ENCODE measurements at places on chromosomes 16 and 17.

DNA sequence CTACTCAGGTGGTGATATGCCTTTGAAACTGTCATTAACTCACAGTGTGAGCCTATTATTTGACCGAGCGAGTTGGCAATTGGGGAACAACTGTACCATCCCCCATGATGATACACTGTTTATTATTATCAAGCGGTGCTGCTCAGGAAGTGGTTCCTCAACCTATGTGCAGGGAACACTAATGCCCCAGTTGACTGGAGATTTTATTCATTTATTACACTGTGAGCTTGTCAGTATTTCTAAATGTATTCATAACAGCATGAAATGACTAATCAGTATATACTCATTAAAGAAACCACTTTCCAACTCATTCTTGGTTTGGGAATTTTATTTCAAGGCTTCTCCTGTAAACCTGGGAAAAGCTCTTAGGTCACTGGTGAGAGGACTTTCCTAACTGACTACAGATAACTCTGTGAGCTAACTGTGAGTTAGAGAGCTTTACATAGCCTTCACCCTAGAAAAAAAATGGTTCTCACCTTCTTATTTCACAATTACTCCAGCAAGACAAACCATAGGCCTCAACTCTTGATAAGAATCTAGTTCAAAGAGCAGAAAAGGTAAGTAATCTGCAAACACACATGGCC lies 42.4 kb downstream of the NXPH3 start:
- no peak for DNase-seq

DNA sequence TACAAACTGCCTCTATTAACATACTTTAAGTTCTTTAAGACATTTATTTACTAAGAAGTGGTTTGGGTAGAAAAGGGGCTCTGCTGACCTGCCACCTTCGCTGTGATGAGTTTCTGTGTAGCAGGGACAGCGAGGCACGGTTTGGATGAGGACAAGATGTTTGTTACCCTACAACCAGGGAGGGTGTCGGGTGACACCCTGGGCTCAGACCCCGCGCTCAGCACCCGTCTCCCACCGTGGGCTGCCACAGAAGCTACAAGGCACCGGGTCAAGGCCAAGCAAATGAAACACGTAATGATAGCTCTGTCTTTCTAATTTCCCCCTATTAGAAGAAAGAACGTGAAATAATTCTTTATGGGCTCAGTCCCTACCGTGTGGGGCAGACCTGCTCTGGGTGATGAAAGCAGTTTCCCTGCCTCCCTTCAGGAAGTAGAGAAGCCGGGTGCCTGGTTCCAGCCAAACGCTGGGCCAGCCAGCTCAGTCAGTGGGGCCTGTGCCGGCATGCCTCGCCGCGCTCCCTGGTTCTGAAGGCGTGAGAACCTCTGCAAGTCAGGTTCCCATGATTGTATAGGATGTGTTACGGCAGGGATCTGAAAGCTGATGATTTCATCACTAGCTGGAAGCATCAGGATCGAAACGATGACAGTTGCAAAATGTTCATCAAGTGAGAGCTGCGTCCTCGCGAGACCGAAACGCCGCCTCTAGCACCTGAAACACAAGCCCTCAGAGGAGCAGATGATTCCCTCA lies 3.9 kb downstream of the ZNF750 start:
- DNase-seq: no peak

DNA sequence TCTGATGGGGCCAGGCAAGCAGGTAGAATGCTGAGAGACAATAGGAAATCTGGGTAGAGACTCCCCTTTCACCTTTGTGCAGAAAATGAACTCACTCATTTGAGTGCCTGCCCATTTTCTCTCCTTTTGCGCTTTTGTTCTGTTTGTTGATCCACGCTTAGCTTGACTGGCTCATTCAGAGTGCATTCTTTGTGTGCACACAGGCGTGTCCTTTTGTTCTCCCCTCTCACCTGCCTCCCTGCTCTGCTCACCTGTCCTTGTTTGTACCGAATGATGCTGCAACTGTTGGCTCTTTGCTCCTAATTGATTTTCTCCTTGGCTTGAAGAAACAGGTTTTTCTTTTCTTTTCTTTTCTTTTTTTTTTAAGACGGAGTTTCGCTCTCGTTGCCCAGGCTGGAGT lies 15.8 kb downstream of the PGS1 start:
- DNase-seq: no peak

DNA sequence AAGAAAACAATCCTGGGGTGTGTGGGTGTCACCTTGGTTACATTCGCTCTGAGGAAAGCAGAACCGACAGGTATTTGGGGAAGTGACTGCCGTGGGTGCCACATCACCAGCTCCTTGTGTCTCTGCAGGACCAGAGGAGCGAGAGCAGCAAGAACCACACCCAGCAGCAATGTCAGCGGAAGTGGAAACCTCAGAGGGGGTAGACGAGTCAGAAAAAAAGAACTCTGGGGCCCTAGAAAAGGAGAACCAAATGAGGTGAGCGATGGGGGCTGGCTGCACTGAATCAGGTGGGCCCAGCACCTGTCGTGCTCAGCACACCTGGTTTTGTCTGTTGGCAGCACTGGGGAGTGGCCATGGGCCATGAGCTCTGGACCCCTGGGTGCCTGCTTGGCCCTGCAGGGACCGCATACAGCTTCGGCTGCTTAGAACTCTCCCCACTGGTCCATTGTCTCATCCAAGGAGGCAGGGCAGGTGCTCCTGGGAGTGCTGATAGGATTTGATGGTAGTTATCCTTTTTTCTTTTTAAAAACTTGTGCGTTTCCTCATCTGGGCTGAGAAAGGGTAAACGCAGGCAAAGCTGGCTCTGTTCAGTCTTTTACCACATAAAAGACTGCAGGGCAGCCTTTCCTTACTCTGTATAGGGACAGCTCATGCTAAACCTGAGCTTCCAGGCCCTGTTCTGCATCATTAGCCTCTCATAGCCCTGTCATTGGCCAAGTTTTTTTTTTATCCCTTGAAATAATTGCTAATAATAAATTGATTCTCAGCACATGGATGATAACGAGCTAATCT lies 29.4 kb downstream of the HMOX2 start:
- DNase-seq: peak; percentile 88

DNA sequence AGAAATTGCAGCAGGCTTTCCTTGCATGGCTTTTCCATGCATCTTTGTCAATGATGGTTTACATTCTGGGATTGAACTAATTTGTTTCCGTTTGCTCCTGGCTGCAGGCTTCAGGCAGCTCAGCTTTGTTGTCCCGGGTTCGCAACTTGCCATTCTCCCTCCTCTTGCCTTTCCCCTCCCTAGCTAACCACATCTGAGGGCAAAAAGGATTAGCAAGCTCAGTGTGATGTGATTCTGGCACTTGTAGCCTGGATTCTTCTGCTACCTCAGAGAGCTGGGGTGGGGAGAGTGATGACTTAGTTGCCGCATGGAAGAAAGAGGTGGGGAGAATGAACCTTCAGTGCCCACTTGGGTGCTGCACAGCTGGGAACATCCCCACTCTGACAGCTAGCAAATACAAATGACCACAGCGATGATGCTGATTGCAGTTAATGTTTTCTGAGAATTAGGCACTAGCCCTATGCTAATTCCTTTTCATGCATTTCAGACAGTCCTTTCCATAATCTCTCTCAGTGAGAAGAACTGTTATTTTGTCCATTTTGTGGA lies 120.2 kb upstream of the SALL1 start:
- no peak for DNase-seq

- DNase-seq: no peak
Measured at GRCh38 chr17:59464246-59464645, 101.2 kb upstream of the DHX40 start.

- DNase-seq: no peak
Measured at GRCh38 chr17:33895491-33895890, 359.6 kb upstream of the CCL2 start.

DNA sequence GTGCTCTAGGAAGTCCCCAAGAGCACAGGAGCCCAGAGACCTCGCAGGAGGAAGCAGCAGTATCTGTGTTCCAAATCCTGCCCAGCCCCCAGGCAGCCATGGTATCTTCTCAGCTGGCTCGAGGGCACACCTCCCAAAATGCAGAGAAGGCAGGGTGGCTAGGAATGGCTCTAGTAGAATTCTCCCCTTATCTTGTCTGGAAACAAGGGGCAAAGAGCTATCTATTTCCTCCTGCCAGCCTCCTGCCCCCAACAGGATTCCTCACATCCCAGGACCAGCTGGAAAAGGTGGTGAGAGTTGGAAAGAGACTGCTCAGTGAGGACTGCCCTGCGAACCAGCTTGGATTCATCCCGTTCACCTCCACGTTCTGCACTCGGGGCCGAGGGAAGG lies 8.6 kb upstream of the TSPOAP1 start:
- DNase-seq: peak; percentile 65

- DNase-seq: no peak
Measured at GRCh38 chr17:43914451-43914850, 7.1 kb upstream of the MPP2 start.

GRCh38 chr16:71467810-71468209 lies 5.8 kb upstream of the ZNF23 start:
- peak; percentile 37 for DNase-seq

GRCh38 chr16:9407206-9407758 lies 315.8 kb downstream of the HAPSTR1 start:
- no peak for DNase-seq

GRCh38 chr17:64781014-64781756 lies 119.1 kb upstream of the SMURF2 start:
- DNase-seq: peak; percentile 66

- DNase-seq: no peak
Measured at GRCh38 chr17:28282596-28282995, 36.4 kb upstream of the TMEM97 start.

- DNase-seq: no peak
Measured at GRCh38 chr17:5050278-5050677, 15.1 kb upstream of the SLC52A1 start.

DNA sequence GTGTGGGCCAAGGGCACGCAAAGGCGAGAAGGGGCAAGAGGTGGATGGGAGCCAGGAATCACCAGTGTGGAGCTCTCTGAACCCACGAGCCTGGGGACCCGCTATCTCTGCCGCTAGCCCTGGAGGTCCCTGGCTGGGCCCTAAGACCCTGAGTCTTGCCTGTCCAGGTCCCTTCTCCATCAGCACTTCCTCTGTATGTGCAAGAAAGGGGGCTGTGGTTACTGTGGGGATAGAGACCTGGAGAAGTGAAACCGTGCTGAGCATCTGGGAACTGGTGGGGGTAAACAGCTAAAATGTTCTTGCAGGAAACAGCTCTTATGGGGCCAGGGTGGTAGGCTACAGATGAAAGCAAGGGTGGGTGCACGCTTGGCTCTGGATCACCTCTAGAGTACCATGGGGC lies 3.1 kb downstream of the SPNS3 start:
- no peak for DNase-seq

DNA sequence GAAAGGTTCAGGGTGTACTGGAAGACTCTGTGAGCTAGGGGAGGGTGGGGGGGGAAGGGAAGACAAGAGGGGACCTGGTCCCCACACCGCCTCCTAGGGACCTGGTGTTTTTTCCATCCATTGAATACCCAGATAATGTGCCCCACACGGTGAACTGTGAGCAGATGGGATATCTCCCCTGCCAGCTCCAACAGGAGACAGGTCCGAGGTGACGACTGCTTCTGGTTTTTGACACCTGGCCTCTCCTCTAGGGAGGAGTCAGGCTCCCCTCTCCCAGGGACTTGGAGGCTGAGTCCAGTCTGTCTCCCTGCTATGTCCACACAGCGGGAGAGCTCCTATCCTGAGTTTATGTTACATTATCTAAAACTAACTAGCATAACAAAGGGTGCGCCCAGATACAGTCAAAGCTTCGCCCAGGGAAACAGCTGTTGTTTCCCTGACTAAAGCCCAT lies 1.8 kb downstream of the MARVELD3 start:
- DNase-seq: no peak

DNA sequence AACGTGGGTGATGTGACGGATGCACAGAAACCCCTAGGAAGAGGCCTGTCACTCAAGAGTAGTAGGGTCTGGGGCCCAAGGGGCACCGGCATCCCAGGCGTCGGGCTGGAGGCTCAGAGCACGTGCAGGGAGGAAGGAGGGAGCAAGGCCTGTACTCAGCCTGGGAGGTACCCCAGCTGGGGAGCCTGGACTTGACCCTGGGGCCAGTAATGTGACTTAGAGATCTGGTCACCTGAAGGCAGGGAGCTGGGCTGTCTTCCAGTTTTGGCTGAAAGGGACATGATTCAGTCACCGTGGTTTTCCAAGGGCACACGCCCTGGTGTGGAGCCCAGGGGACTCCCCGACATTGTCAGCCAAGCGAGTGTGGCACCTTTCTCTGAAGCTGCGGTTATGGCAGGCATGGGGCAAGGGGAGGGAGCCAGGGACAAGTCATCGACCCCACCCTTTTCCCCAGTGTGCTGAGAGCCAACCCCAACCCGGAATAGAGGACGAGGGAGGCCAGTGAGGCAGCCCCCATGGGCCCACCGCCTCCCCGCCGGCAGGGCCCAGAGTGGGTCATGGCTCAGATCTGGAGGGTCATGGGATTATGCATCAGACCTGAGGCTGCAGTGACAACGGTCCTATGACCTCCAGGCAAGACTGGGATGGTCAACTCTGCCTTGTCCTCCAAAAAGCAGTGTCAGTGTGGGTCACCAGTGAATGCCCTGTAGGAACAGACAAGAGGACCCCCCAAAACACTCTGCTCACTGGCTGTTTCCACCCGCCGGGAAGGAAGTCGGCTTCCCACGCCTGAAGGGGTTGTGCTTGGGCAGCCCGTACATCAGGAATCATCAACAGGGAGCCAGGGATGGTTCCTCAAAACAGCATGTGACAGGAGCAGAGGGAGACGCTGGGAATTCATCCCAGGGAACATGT lies 41.9 kb downstream of the MEAK7 start:
- no peak for DNase-seq

DNA sequence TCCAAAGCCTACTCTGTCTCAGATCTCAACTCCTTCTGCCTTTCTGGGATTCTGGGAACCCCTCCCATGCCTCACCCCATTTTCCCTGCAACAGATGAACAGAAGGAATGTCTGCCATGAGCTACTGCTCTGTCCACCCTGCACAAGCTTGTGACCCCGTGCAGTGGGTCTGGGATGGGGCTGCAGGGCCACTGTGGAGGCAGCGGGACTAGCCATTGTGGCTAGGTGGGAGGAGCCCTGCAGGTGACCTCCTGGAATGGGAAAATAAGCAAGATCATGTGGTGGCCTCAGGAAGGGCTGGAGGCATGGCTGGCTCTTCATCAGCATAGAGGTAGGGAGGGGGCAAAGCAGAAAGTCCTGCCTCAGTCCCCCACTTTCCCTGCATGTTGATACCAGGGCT lies 13.7 kb downstream of the PDP2 start:
- no peak for DNase-seq

- DNase-seq: no peak
Measured at GRCh38 chr17:80968602-80969029, 23.0 kb upstream of the CHMP6 start.

- no peak for DNase-seq
Measured at GRCh38 chr17:10025976-10026901, 121.2 kb upstream of the RCVRN start.

DNA sequence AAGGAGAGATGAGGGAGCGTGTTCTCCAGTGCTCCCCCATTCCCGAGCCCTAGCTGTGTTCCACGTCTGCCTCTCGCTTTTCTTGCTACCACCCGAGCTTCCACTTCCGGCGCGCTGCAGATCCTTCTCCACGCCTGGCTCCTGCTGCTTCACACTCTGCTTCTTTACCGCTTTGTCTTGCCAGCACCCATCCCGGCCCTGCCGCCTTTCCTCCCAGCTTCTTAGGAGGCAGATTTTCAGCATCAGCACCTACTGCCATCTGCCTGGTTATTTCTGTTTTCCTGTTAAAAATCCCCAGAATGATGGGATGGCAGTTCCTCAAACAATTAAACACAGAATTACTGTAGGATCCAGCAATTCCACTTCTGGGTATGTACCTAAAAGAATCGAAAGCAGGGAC lies 64.7 kb downstream of the ELAC2 start:
- DNase-seq: no peak

Data from CD4-positive, alpha-beta memory T cell (primary cell).